ENCODE measurements at places on chromosomes 12 and 14.

GRCh38 chr12:64618953-64619590, 8.8 kb downstream of the RASSF3 start:
- DNase-seq, result peak; percentile 96

DNA sequence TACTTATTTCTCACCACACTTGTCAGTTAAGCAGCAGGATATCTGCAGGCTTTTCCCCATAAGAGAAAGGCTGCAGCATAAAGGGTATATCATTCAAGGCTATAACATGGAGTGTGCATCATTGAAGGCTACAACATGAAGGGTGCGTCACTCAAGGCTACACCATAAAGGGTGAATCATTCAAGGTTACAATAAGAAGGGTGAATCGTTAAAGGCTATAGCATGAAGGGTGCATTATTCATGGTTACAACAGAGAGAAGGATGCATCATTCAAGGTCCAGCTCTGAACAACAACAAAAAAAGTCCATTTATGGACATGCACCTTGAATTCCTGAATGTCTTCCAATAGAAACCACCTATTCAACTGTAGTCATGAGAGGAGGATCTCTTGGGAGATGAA, 32.8 kb upstream of the LUM start:
- no peak for DNase-seq

GRCh38 chr14:90610346-90611040, 205.7 kb downstream of the TTC7B start:
- no peak for DNase-seq

DNA sequence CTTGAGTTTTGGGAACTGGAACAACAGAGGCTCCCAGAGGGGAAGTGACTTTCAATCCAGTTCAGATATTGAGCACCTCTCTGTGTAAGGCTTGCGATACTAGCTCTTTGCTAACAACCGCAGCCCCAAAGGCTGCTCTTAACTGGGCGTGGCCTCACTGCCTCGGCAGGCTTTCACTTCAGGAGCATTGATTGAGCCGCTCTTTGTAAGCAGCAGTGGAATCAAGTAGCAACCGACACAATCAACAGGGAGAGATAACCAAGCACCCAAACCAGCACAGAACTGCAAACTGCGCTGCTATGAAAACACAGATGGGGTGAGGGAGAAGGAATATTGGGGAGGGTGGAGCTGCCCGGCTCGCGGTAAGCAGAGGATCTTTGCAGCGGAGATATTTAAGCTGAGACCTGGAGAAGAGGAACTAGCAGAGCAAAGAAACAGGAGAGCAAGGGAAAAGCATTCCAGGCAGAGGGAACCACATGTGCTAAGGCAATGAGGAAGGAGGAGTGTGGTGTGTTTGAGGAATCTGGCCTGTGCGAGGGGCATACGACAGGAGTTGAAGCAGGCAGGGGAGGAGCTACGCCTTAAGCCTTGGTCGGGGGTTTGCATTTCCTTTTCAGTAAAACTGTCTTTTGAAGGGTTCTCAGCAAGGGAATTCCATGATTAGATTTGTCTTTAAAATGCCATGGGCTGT, 17.3 kb upstream of the YY1 start:
- peak; percentile 85 for DNase-seq

- DNase-seq, result no peak
Observed at GRCh38 chr12:121561009-121561395, 19.8 kb downstream of the KDM2B start.

DNA sequence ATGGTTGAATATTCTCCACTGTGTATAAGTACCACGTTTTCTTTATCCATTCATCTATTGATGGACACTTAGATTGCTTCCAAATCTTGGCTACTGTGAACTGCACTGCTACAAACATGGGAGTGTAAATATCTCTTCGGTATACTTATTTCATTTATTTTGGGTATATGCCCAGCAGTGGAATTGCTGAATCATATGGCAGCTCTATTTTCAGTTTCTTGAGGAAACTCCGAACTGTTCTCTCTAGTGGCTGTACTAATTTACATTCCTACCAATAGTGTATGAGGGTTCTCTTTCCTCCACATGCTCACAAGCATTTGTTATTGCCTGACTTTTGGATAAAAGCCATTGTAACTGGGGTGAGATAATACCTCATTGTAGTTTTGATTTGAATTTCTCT, 623.1 kb upstream of the LRFN5 start:
- DNase-seq, result no peak

- no peak for DNase-seq
Observed at GRCh38 chr14:32472512-32473463, 143.7 kb downstream of the AKAP6 start.
